ENCODE measurements at places on chromosomes 2 and 18. TPM values are rescaled to one million over a fixed set of nuclear protein-coding genes. Genes with fewer than 3 reads are reported as not detected.
A peak's percentile ranks its signal among the peaks of the same experiment; 100 is the strongest.

The NAGK gene
- 71.3 TPM for total RNA-seq

- DNase-seq, result no peak
Observed at GRCh38 chr2:232287316-232287715, 91.2 kb upstream of the ALPP start.

DNA sequence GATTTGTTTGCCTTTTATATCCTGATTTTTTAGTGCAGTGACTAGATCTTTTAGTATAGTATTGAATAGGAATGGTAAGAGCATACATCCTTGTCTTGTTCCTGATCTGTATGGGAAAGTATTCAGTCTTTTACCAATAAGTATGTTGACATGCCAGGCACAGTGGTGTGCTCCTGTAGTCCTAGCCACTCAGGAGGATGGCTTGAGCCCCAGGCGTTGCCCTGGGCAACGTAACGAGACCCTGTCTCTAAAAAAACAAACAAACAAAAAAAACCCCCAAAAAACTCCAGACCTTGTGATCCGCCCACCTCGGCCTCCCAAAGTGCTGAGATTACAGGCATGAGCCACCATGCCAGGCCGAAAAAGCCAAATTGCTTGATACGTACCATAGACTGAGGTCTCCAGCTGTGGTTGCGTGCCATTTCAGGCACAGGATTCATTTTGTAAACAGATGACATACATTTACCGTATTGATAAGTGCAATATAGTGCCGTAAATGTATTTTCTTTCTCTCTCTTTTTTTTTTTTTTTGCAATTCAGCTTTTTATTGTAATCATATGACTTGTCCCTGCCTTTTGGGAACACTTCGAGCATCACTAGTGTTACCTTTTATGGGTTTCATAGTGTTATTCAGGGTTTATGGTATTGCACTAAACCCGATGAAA lies 18.5 kb downstream of the BIRC6 start:
- DNase-seq, result no peak

DNA sequence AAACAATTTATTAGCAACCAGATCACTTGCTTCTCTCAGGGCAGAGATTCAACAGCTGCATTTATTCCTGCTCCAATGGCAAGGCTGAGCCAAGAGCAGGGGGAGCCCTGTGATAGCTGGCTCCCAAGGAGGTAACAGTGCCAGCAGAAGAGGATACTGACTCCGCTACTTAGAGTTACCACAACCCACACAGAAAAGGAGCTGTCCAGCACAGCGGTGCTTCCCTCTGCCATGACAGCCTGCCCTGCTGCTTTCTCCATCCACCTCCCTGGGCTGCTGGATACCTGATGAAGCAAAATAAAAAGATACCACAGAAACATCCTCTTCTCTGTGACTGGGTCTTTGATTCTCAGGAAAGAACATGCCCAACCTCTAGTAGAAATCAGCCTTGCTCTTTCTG lies 467.2 kb downstream of the LRRTM4 start:
- no peak for DNase-seq

GRCh38 chr18:24271381-24272228 lies 126.0 kb downstream of the OSBPL1A start:
- DNase-seq, result peak; percentile 71

DNA sequence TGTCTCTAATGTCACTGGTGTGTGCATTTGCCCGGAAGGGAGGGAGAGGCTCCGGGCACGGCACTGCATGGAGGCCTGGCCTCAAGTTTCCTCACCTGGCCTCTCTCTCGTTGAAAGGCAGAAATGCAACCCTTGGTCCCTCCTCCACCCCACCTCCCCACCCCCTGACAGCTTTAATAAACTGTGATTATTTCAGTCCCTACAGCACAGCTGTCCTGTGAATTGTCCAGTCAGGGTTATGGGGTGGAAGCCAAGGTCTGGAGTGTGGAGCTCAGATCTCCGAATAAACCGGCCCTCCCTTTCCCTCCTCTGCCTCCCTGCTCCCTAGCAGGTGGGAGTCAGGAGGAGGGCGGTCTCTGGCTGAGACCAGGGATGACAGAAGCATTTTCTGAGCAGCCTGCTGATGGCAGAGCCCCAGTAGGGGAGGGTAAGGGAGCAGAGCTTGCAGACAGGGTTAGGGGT lies 199.2 kb upstream of the SMAD2 start:
- no peak for DNase-seq

DNA sequence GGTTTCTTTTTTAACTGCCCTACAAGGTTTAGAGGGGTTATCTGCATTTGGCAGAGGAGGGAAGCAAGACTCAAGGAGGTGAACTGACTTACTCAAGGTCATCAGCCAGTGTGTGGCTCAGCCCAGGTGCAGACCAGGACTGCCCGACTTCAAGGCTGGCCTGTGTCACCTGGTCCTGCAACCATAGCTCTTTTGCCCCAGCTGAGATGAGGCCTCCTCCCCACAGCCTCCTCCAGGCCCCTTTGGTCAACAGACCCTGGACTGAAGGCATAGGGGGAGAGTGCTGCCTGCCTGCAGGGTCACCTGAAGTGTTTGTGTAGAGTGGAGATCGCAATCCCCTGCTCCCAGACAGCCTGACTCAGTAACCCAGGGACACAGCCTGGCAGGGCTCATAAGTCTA lies 168.5 kb upstream of the GLI2 start:
- DNase-seq, result no peak

DNA sequence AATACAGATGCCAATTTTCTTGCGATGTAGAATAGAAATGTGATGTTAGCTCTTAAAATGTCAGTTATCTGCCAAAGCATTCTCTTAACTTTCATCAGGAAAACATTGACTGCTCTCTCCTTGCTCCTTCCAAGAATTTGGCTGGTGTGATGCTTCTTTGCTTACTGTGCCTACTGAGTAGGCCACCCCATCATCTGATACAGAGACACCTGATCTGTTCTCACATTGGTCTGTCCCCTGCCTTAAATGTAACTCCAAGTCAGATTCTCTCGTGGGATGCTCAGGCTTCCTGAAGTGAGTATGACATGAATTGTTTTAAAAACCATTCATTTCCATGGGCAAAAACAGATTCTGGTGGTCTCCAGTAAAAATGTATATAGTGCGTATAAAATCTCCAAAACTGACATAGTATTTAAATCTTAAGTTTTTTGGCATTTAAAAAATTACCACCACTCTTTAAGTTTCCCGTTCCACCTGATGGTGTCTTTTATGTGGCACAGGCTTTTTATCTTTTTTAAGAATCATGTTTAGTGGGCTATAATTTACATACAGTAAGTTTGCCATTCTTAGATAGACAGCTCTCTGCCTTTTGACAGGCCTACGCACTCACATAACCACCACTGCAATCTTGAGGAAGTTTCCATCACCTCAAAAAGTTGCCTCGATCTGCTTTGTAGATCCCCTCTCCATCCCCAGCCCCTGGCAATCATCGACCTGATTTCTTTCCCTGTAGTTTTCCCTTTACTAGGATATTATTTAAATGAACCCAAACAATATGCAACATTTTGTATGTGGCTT lies 36.6 kb downstream of the UBE2F start:
- no peak for DNase-seq

Measured in left colon (tissue), 2 donors.